ENCODE measurements at places on chromosomes 1 and 21.

DNA sequence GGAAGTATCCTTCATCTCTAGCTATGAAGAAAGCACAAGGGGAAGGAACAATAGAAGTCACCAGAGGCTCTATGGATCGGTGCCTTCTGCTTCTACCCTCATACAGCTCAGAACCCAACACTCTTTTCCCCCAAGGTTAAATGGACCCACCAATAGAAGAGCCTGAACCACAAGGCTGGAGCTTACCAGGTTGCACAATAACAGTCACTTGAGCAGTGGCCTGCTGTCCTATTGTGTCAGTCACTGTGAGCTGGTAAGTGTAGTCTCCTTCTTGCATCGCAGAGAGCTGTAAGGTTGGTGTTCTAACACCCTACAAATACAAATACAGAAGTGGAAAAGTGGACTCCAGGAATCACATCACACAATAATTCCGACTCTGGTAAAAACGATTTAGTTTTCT, 103.0 kb downstream of the KIAA0319L start:
- no peak for DNase-seq

DNA sequence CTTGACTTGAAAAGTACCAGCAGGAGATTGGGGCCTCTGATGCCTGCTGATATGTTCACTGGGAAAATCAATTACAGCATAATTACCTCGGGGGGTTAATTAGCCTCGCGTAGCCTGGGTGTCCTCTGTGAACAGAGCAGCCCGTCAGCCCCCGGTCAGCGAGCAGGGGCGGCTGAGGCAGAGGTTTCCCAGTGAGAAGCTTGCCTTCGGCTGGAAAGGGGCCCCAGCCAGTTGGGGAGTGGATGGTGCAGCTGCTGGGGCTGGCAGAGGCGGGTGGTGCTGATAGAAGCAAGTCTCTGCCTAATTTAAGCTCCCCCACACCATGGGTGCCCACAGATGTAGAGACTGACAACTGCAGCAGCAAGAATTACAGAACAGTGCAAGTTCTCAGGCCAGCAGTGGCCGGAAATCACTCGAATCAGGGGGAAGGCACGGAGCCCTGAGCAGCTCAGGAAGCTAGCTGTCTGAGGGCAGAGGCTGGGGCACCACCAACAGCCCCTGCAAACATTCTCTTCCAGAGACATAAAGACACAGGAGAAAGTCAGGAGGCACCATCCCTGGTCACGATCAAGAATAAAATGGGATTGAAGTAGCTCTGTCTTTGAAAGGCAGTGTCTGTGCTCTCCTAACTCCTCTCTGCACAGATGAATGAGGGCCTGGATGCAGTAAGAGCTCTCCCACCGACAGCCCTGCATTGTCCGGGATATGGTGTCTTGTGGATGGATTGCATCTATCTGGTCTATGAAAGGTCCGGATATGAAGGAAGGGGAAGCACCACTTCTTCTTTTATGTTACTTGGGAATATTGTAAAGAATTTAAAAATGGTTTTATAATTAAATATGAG, 166.5 kb upstream of the CD34 start:
- DNase-seq = peak; percentile 17

DNA sequence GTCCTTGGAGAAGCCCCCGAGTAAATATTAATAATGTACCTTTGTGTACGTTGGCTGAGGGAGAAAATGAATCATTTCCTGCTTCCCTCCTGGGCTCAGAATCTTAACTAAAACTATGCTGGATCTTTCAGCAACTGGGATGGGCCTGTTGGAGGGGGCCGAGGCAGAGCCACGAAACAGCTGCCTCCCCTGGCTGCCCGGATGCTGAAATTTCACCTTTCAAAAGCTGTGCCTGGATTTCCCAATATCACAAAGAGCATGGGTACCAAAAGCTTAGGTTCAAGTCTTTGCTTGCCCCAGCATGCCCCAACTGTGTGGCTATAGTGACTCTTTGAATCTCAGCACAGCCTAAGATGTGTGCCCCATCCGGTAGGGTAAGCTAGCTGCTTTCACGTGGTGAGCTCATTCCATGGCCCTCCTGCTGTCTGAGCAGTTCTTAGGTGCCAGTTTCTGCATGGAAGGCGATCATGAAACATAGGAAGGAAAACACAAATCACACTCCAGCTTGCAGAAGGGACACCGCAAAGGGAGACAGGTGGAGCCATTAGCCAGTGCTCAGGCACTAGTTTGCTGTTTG, 473.5 kb downstream of the PTPRU start:
- DNase-seq = no peak

- no peak for DNase-seq
Measured at GRCh38 chr1:213585959-213586586, 401.7 kb upstream of the PROX1 start.

- DNase-seq = no peak
Measured at GRCh38 chr21:33234635-33235520, 5.1 kb downstream of the IFNAR2 start.

DNA sequence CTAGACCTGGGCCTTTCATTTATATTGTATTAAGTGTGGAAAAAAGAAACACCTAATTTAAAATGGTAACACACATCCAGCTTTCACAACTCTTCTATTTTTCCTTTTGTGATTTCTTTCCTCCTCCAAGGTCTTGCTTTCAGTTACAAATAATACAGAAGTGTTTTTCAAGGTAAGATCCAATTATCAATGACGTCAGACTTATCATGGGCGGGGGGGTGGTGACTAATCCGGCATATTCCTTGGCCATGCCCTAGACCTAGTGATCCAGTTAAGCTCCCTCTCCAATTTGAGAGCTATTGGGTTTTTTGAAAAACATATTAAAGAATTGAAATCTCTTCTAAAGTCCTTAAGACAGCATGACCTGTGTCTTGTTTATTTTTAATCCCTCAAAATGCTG, 669.9 kb upstream of the NR5A2 start:
- DNase-seq = no peak

DNA sequence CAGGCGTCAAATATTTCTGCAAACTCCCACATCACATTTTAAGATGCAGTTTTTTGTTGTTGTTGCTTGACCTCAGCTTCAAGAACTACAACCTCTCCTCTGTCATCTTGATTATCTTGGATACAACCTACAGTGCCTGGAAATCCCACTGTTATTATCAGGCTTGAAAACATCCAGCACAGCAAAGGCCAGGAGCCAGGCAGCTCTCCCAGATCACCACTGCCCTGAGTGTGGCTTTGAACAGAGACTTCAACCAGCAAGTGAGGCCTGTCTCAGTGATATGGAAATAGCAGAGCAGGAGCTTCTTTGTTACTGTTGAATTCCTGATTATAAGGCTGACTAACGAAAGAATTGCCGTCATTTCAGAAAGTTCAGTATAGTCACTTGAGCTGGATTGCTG, 28.5 kb downstream of the CCDC190 start:
- no peak for DNase-seq

- no peak for DNase-seq
Measured at GRCh38 chr1:10841118-10841517, 44.7 kb upstream of the CASZ1 start.

DNA sequence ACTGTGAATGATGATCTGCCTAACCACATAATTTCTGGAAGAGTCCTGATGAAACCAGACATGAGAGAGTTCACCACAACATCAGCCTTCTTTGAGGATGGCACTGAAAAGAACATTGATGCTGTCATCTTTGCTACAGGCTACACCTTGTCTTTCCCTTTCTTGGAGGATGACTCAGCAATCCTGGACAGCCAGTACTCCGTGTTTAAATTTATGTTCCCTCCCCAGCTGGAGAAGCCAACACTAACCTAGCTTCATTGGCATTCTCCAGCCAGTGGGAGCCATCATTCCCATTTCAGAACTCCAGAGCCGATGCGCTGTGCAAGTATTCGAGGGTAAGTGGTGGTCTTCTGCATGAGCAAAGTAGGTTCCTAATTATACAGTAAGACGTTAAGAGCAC, 164.1 kb upstream of the POGK start:
- no peak for DNase-seq

- no peak for DNase-seq
Measured at GRCh38 chr1:53128401-53128800, 14.0 kb downstream of the SLC1A7 start.

DNA sequence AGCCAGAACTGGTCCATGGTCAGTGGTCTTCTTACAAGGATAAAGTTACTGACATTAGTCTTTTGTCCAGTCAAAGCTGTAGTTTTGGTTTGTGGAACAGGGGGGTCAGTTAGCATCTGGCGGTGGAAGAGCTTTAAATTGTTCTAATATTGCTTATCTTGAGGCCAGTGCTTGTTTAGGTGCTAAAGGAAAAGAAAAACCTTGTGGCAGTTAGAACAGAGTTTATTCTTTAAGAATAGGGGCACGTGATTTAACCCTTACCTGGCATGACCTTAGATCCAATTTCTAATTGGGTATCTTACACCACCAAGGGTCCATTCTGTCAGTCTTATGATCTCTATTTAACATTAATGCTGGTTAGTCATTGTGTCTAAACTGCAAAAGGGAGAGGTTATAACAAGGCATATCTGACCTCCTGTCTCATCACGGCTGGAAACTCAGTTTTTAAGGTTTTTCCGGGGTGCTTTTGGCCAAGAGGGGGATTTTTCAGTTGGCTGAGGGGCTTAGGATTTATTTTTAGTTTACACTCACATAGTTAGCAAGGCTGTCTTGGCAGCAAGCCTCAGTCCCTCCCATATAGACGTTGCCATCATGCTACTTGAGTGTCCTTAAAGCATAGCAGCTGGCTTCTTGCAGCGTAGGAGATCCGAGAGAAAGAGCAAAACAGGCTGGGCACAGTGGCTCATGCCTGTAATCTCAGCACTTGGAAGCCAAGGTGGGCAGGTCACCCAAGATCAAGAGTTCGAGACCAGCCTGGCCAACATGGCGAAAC, 60.1 kb upstream of the FAM89A start:
- DNase-seq = no peak

DNA sequence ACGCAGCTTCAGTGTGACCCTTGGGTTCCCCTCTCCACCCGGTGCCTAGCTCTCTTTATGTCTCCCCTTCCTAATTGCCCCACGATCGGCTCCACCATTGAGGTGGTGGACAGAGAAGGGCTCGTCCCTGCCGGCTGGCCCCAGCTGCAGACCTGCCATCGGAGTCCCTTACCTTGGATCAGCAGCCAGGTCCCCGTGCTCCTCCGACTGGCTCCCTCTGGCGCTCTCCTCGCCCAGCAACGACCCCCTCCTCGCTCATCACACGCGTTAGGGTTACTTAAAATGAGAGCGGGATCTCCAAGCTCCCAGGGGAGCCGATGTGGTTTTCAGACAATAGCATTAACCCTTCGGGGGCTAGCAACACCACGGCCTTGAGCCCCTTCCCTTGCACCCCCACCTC, 8.1 kb upstream of the ETV3L start:
- no peak for DNase-seq

- no peak for DNase-seq
Measured at GRCh38 chr1:224435318-224435763, 744 bp upstream of the WDR26 start.

DNA sequence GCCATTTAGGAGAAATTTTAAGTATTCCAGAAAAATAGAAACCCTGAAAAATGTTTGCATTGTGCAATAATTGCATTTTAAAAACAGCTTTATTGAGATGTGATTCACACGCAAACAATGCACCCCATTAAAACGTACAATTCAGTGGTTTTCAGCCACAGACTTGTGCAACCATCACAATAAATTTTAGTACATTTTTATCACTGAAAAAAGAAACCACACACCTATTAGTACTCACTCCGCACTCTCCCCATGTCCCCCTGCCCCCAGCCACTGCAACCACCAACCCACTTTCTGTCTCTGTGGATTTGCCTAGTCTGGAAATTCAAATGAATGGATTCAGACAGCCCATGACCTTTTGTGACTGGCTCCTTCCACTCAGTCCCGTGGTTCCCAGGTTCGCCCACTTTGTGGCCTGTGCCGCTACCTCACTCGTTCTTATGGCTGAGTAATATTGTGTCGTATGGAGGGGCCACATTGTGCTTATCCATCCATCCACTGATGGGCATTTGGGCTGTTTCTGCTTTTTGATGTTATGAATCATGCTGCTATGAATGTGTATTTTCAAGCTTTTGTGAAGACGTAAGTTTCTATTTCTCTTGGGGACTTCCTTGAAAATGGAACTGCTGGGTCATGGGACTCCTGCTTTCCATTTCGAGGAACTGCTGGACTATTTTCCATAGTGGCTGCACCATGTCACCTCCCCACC, 147.7 kb upstream of the ARHGEF16 start:
- DNase-seq = no peak

- DNase-seq = no peak
Measured at GRCh38 chr1:178544531-178544930, 31.6 kb downstream of the TEX35 start.

DNA sequence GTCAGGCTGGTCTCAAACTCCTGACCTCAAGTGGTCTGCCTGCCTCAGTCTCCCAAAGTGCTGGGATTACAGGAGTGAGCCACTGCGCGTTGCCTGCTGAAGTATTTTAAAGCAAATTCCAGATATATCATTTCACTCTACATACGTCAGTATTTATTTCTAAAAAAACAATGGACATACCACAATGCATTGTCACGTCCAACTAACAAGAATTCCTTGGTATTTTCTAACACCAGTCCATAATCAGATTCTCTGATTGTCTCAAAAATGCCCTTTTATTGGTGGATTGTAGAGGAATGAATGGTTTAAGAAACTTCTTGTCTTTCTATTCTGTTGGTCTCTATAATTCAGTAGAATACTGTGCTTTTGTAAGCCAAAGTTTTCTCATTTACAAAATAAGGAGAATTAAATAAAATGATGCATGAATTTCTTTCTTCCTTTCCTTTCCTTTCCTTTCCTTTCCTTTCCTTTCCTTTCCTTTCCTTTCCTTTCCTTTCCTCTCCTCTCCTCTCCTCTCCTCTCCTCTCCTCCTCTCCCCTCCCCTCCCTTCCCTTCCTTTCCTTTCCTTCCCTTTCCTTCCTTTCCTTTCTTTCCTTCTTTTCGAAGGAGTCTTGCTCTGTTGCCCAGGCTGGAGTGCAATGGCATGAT, 55.8 kb downstream of the VPS13D start:
- DNase-seq = no peak

DNA sequence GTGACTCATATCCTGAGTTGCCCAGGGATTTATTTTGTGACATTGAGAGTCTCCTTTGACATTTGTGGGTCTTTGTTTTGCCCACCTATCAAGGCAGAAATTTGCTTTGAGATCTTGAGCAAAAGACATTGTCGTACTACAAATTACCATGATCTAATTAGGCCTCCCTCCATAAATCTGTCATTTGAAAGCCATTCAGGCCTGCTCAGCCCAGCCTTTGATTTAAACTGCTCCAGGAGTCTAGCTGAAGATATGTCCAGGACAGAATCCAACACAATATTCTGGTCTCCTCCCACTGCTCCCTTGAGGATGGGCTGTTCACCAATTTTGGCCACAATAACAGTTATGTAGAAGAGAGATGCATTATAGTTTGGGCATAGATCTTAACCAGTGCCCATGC, 86.7 kb downstream of the PROX1 start:
- no peak for DNase-seq

- DNase-seq = no peak
Measured at GRCh38 chr1:41514381-41514780, 29.9 kb upstream of the EDN2 start.

Measured in hippocampal formation (tissue), 2 donors.